Fibroblast of villous mesenchyme (primary cell): ENCODE measurements at places on chromosomes 4 and X. TPM values are rescaled to one million over a fixed set of nuclear protein-coding genes. Genes with fewer than 3 reads are reported as not detected.

Gene MAGED4
- total RNA-seq = 34.5 and 50.5 TPM in 2 replicates

Gene LAMTOR3
- 20.9 and 51.8 TPM in 2 replicates for total RNA-seq

Gene LGI2
- total RNA-seq = not detected in 2 replicates

DNA sequence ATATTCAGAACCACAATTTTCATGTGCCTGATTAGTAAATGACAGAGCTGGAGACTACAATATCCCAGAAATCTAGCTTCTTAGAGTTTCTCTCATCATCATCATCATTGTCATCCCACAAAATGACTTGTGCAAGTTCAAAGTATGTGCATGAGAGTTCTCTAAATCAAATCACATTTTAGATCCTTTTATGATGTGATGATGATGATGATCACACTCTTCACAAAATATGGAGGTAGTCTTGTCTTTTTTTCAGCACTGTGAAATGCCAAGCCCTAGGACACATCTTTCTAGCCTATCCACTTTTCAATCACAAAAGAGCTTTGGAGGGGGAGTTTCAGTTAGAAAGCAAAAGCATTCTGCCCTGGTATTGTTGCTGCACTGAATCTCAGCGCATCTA, 7.4 kb downstream of the MBNL3 start:
- DNase-seq = no peak

DNA sequence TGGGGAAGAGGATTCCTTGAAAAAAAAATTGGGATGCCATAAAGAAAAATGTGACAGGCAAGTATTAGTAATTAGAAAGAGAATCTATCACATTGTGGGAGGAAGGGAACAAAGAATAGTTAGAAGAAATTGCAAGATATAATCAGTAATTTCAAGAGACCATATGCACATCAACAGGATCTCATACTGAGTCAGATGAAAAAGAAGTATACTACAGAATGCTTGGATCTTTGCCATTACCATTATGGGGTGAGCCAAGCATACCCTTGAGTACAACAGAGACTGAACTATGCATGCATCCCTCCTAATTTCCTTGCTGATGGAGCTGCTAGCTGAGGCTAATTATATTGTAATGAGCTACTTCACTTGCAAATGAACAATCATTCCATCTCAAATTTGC, 287.6 kb downstream of the PAPSS1 start:
- DNase-seq = no peak

DNA sequence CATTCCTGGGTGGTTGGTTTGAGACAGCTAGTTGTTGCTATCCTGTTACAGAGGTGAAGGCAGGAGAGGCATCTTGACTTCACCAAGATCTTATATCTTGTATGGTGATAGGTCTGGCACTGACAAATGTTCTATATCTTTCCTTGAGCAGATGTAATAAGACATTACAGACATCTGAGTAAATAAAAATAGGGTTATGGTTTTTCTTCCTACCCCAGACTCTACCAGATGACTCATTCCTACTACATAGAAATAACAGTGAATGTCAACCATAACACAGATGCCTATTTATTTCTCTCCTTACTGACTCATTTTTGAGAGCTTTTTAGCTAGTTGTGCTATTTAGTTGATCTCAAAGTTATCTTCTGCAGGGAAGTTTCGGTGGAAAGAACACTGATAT, 21.9 kb downstream of the HNRNPH2 start:
- peak; percentile 72 for DNase-seq

GRCh38 chr4:38163216-38164006, 203.2 kb downstream of the PTTG2 start:
- peak; percentile 76 for DNase-seq

Gene MYOZ2
- 0.32 and 0.43 TPM in 2 replicates for total RNA-seq

- peak; percentile 22 for DNase-seq
These were observed 181.2 kb upstream of the ETNPPL start for GRCh38 chr4:108943976-108944591.

Gene PAK3
- 0.97 and 2.2 TPM in 2 replicates for total RNA-seq

GRCh38 chr4:5888222-5889001, 4.5 kb downstream of the CRMP1 start:
- no peak for DNase-seq

- no peak for DNase-seq
These were observed 24.5 kb upstream of the ASMTL start for GRCh38 chrX:1477229-1477628.

Gene CPE
- total RNA-seq = 3.5 and 15.1 TPM in 2 replicates

DNA sequence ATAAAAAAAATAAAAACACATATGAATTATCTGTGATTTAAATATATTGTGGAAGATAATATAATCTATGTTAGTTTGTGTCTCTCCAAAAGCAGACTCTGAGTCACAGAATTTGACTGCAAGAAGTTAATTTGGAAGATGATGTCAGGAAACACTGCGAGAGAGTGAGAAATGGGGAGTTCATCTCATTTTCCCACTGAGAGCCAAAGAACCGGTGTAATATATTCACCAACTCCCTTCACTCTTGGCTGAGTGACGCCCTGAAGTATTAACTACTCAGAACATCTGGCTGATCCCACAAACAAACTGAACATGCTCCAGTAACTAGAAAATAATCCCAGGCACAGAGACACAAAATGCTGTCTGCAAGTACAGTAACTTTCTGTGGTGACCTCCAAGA, 345.8 kb upstream of the SPANXN1 start:
- no peak for DNase-seq

GRCh38 chr4:171239196-171239595, 574.0 kb upstream of the GALNTL6 start:
- DNase-seq = no peak

DNA sequence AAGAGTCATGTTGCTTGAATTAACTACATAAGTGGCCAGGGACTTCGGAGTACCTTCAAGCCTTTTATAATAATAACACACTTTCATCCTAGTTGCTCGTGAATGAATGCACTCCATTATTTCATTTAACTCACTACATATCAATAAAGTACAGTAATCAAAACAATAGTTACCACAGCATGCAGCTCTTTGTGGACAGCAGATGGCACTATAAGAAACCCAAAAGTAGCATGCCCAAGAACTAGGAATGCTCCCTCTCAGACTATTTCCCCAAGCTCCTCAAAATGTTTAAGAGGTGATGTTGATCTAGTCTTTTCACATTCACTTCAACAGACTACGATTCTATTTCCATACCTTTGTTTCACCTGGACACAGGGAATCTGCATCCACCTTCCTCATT, 500.8 kb upstream of the DIAPH2 start:
- peak; percentile 0 for DNase-seq

GRCh38 chrX:40467454-40467853, 113.3 kb upstream of the ATP6AP2 start:
- no peak for DNase-seq

Gene GPRIN3
- total RNA-seq = 0.43 and 0.64 TPM in 2 replicates

Gene DGKK
- not detected in 2 replicates for total RNA-seq

DNA sequence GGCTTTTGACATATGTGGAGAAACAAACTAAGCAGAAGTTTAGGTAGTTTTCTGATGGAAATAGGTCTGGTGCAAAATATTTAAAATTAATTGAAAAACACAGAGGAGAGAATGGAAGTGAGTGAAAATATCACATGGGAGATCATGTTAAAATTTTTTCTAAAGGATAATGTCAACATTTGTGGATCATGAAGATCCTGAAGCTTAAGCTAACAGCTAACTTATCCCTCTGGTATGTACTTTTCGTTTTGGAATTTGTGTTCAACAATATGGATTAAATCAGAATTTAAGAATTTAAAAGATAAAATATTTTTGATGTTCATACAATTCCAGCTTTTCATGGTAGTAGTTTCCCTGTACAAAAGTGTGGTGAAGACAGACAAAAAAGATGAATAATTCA, 572.8 kb upstream of the FAM241A start:
- DNase-seq = peak; percentile 33

GRCh38 chrX:109822861-109823260, 89.8 kb upstream of the ACSL4 start:
- DNase-seq = no peak

- DNase-seq = no peak
These were observed 85.0 kb upstream of the WDR1 start for GRCh38 chr4:10201381-10202223.

DNA sequence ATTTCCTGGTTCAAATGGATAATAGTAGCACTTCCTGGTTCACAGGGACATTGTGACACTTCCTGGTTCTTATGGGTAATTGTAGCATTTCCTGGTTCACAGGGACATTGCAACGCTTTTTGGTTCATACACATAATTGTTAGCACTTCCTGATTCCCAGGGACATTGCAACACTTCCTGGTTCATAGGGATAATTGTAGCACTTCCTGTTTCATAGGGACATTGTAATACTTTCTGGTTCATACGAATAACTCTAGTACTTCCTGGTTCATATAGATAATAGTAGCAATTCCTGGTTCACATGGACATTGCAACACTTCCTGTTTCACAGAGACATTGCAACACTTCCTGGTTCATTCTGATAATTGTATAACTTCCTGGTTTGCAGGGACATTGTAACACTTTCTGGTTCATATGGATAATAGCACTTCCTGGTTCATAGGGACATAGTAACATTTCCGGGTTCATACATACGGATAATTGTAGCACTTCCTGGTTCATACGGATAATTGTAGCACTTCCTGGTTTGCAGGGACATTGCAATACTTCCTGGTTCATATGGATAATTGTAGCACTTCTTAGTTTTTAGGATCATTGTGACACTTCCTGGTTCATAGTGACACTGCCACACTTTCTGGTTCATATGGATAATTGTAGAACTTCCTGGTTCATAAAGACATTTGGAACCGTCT, 61.6 kb upstream of the CD99 start:
- DNase-seq = no peak

DNA sequence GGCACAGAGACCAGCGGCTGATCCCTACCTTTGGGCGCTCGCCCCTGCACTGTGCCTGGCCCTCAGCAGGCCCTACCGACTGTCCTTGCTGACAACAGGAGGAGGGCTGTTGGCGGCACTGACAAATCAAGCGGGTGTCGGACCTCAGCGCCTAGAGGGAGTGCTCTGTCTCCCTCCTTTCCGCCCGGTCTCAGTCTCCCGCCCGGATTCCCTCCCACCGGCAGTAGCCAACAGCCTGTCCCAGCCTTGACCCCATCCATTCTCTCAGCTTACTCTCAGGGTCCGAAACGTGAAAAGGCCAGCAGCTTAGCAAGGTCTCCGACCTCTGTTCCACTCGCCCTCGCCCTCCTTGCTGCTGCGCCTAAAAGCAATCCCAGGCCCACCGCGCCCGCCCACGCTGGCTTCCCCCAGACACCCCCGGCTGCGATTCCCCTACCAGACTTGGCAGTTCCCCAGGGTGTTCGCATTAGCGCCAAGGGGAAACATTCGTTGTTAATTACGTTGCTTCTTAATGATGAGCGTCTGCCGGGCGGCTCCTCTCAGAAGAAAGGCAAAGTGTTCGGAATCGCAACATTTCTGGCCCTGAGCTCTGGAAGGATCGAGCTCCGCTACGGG, 96.2 kb downstream of the SOWAHB start:
- DNase-seq = peak; percentile 61

DNA sequence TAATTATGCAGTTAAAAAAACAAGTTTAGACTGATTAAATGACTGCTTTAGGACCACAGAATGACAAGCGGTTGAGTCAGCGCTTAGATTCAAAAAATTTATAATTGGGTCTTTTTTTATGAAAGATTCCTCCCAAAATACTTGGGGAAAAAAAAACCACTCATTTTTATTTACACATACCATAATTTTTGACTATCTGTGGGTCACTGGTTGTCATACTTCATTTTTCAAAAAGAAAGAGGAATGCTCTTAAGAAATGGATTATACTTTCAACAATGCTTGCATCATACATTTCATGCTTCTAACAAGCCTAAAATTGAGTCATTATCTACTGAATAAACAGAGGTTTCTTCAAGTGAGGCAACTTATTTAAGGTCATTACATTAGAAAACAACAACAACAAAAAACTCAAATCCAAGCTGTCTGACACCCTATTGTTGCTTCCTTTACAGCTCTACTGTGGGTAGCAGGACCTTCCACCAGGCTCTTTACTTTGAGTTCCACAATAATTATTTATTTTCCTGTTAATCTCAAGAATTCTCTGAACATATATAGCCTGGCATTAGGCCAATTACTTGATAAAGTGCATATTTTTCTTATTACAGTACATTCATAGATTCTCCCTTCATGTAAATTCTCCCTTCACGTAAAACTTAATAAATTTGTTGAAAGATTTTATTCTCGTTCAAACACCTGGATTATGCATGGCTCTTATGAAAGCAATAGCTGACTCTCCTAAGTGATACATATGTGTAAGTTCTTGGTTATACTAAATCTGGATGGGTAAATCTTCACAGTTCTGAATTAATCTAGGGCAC, 445.5 kb downstream of the PCDH10 start:
- peak; percentile 71 for DNase-seq
